ENCODE measurements at places on chromosomes 7 and 10. TPM values are rescaled to one million over a fixed set of nuclear protein-coding genes. Genes with fewer than 3 reads are reported as not detected.

PRKG1 gene
- polyA plus RNA-seq, result 16.0 TPM

AS3MT gene
- 4.0 TPM for polyA plus RNA-seq

NKX1-2 gene
- not detected for polyA plus RNA-seq

LRIT1 gene
- not detected for polyA plus RNA-seq

FEZF1 gene
- polyA plus RNA-seq, result not detected

POU6F2 gene
- polyA plus RNA-seq, result not detected
